ENCODE measurements at places on chromosomes 16 and 17. TPM values are rescaled to one million over a fixed set of nuclear protein-coding genes. Genes with fewer than 3 reads are reported as not detected.

The CD300H gene
- total RNA-seq, result not detected

The TMC6 gene
- 1.5 TPM for total RNA-seq

The USP6 gene
- 0.17 TPM for total RNA-seq

The DPEP1 gene
- 0.34 TPM for total RNA-seq

The CDK10 gene
- 65.1 TPM for total RNA-seq

The ALOX15B gene
- total RNA-seq, result under 0.01 TPM

The SLC16A11 gene
- total RNA-seq, result 0.15 TPM

The RPL23 gene
- total RNA-seq, result 1,562 TPM

The LRRC36 gene
- total RNA-seq, result not detected

The SLC16A13 gene
- total RNA-seq, result 2.1 TPM

The RHBDL3 gene
- not detected for total RNA-seq

The TRPV3 gene
- total RNA-seq, result under 0.01 TPM

The KRTAP9-7 gene
- not detected for total RNA-seq

The LGALS9B gene
- total RNA-seq, result not detected

The NPIPA7 gene
- 4.5 TPM for total RNA-seq

The GRAPL gene
- 1.5 TPM for total RNA-seq

The NHERF1 gene
- total RNA-seq, result 40.7 TPM

The ENPP7 gene
- total RNA-seq, result not detected

The ABCA8 gene
- 5.4 TPM for total RNA-seq

The SLFN14 gene
- total RNA-seq, result not detected

The MARCHF10 gene
- total RNA-seq, result 0.17 TPM

The ITGAD gene
- total RNA-seq, result not detected

The GRB7 gene
- total RNA-seq, result 0.84 TPM

The IKZF3 gene
- not detected for total RNA-seq

The C17orf50 gene
- not detected for total RNA-seq

The TMEM256 gene
- 213 TPM for total RNA-seq

The HEATR9 gene
- not detected for total RNA-seq

The CDYL2 gene
- 1.3 TPM for total RNA-seq

The SLC6A4 gene
- total RNA-seq, result not detected

The FOXJ1 gene
- 0.17 TPM for total RNA-seq

The SDR42E2 gene
- total RNA-seq, result not detected

The KRTAP4-6 gene
- total RNA-seq, result not detected

Measured in bronchus fibroblast of lung (primary cell).